ENCODE measurements at places on chromosomes 13 and 19. TPM values are rescaled to one million over a fixed set of nuclear protein-coding genes. Genes with fewer than 3 reads are reported as not detected.

The NCCRP1 gene
- not detected for total RNA-seq

The ZNF208 gene
- not detected for total RNA-seq

The CCDC169 gene
- 2.5 TPM for total RNA-seq

The GAS6 gene
- total RNA-seq: 69.2 TPM

The POSTN gene
- total RNA-seq: 0.29 TPM

The EHD2 gene
- total RNA-seq: 220 TPM

DNA sequence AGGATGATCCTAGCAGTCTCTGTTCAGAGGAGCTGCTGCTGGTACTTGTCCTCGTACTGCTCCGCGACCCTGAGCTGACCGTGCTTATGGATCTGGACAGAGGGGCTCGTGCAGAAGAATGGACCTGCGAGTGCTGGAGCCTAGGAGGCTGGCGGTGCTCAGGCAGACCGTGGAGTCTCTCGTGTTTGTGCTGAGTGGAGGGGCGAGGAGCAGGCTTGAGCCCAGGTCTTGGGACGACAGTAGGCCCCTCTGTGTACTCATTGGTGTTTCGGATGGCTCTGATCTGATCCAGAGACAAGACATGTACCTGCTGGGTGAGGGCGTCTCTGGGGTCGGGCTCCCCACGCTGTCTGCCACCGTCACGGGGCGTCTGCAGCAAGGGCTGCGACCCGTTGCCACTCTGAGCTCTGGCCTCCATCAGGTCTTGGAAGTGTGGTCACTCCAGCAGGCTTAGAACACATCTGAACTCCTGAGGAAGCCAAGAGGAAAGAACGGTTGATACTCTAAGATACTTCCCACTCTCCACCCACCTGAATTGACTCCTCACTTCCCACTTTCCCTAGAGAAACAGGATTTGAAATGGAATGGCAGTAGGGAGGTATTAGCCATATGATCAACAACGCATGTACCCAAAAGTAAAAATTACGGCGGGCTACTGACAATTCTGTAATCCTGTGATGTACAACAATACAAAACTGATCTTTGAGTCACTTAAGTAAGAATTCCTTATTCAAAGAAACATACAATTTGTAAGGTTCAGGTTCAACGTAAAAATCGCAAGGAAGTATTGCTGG is 3.4 kb downstream of the SPRY2 start:
- DNase-seq: peak; percentile 9

DNA sequence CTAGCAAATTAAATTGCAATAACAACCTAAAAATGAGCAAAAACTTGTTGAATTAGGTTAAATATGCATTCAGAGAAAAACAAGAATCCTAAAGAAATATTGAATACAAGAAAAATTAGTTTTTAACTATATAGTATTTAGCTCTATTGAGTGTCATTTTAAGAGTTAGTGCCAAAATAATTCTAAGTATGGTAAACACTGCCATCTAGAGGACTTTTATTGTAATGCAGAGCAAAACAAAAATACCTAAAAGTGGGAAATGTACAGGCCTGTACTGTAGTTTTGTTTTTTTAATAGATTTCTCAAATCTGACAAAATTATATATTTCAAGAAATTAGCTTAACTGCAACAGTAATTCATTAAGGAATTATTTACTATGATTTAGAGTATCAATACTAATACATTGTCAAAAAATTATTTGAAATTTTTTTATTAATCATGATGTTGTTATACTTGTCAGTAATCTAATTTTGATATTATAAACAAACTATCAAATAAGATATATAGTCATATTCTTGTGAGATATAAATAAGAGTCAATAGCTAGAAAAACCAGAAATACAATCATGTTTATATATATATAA is 8.2 kb upstream of the PCDH9 start:
- DNase-seq: peak; percentile 48

DNA sequence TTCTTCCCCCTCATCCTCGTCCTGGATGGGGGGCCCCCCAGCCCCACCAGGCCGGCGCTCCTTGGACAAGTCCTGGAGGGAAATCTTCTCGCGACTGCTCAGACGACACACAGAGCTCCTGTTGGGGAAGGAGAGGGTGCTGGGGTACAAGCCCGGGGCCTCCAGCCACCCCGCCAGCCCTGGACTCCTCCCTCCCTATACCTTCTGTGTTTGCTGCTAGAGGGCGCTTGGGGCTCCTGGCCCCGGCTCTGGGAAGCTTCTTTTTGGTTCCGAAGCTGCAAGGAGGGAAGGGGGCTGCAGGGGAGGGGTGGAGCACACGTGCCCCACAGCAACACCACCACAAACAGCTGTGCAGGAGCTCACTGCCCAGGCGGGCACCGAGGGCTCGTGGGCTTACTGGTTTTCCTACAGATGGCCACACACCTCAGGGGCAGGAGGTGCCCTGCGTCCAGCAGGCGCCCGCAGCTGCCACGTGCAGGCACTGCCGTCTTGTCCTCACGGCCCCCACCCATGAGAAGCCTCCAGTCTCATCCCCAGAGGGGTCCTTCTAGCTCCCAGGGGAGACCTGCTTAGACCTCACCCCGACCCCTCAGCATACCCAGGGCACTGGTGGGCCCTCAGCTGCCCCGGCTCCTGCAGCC is 20.5 kb downstream of the EPS8L1 start:
- DNase-seq: no peak

- DNase-seq: no peak
Measured at GRCh38 chr19:8250596-8250995, 41.4 kb downstream of the CERS4 start.

- no peak for DNase-seq
Measured at GRCh38 chr19:40567750-40568494, 8.8 kb upstream of the SHKBP1 start.

- peak; percentile 9 for DNase-seq
Measured at GRCh38 chr19:12155324-12155860, 1.1 kb downstream of the ZNF625 start.

- no peak for DNase-seq
Measured at GRCh38 chr19:49549045-49549444, 21.2 kb downstream of the RCN3 start.

- peak; percentile 88 for DNase-seq
Measured at GRCh38 chr19:869245-870177, 10.0 kb downstream of the CFD start.

- DNase-seq: no peak
Measured at GRCh38 chr19:38849860-38850435, at the start of gene HNRNPL. HNRNPL (minus strand) TSS chr19:38849986; CDS start chr19:38849966, 20 bp downstream.

DNA sequence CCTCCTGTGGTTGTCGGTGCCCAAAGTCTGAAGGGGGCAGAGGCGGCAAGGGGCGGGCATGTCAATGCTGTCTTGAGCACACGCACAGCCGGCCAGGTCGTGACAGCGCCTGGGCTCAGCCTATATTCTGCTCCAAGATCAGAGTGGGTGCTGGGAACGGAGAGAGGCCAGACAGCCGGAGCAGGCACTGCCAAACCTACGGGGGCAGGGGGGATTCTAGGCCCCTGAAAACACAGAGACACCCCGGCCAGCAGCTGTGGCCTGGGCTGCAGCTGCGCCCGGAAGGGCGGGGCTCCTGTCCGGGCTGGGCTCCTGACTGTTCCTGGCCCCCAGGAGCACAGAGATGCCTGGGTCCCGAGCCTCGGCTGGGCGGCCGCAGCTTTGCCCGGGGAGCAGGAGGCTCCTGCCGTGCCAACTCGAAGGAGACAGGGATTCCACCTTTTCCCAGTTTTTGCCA is 2662.9 kb upstream of the PCDH20 start:
- no peak for DNase-seq

- no peak for DNase-seq
Measured at GRCh38 chr19:4448147-4448985, 9.2 kb downstream of the UBXN6 start.

DNA sequence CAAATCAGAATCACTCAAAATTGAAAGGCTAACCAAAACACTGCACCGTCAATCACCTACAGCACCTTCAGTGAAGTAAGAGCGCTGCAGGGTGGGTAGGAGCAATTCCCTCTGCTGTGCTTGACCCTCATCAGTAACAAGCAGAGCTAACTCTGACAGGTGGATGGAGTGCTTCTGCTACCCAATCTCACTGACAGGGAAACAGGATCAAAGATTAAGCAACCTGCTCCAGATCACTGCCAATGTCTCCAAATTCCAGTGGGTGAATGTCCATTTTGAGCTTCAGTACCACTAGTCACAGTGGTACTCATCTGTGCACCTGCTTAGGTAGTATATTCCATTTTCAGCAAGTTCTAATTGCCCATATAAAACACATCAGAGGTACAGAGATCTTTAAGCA is 25.2 kb downstream of the BRD4 start:
- no peak for DNase-seq

DNA sequence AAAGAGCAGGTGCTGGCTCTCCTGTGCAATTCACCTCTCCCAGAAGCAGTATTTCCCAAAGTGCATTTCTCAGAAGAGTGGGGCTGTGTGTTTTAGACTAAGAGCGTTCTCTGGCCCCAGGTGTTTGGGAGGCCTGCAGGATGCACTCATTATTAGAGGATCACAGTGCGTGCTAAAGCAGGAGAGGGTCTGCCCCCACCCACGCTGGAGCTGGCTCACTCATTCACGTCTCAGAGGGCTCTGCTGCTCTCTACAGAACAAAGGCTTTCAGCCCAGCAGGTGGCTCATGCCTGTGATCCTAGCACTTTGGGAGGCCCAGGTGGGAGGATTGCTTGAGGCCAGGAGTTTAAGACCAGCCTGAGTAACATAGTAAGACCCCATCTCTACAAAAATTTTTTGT is 756.7 kb downstream of the UQCRFS1 start:
- no peak for DNase-seq

DNA sequence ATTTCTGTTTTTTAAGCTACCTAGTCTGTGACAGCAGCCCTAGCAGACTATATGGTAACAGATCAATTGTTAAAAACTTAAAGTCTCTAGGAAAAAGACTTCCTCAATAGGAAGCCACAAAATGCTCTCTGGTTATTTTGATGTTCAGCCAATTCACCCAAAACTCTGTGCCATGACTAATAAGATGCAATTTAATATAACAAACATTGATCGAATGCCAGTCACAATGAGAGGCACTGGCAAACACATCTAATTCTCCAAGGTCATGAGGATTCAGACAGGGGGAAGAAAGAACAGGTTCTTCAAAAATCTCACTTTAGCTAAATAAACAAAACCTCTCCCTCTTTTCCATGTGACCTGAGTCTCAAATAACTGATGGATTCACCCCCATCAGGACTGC is 107.5 kb downstream of the SUCLA2 start:
- DNase-seq: no peak

GRCh38 chr19:8517551-8518442 is 3.8 kb upstream of the ZNF414 start:
- no peak for DNase-seq

DNA sequence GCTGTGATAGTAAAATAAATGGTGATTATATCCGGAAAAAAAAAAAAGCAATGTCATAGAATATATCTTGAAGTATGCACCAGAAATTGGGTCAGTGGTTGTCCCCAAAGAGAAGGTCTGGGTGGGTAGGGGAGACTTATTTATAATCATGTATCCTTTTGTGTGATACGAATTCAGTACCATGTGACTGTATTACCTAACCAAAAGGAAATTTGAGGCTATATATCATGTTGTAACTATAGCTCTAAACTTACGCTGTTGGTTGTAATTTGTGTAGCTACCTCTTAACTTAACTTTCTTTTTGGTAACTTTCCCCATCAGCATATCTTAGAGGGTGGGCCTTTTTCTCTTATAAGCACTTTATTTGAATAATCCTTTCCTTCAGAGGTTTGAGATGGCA is 25.2 kb upstream of the KCTD4 start:
- DNase-seq: no peak

GRCh38 chr13:47934371-47934770 is 66.7 kb downstream of the SUCLA2 start:
- DNase-seq: no peak

DNA sequence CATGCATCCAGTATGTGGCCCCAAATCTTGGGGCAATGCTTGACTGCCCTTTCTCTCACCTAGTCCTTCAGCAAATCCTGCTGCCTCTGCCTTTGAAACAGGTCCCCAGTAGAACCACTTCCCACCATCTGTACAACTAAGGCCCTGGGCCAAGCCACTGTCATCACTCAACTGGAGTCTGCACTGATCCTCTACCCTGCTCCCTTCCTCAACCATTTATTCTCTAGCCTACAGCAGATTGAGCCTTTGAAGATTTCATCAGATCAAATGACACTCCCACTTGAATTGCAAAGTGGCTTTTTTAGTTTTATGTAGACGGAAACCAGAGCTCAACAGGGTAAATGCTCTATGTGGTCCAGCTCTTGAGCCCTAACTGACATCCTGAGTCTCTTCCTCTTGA is 43.5 kb downstream of the ATP8A2 start:
- no peak for DNase-seq

GRCh38 chr19:1282588-1283206 is 3.0 kb upstream of the EFNA2 start:
- DNase-seq: no peak

DNA sequence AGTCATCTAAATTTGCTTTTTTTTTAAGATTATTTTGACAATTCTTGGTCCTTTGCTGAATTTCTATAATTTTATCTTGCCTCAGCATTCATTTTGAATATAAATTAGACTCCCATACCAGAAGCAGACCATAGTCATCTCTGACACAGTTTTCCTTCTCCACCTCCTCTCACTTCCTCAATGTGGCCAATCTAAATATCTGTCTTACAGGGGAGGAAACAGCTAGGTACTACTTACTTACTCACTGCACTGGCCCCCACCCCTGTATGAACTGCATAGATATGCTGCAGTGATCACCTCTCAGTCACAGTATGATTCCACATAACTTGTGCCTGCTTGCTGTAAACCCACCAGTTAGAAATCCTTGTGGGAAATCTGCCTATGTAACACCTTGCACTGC is 665.6 kb downstream of the FGF9 start:
- DNase-seq: no peak

GRCh38 chr13:99327126-99327525 is 19.9 kb upstream of the GPR183 start:
- no peak for DNase-seq

DNA sequence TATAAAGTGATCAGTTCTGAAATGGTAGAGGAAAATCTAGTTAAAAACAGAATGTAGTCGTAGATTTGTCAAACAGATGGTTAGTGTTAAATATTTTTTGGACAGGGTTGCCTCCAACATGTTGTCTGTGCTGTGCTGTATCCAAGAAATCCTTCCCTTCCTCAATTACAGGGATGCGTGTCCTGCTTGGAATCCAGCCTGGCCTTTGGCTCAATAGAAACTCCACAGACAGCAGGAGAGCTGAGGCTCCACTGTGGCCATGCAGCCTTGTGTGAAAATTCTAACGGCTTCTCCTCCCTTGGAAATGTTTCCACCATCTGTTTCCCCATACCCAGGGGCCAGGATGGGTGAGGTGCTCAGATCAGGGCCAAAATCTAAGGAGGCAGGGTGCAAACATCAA is 67.7 kb upstream of the USP29 start:
- DNase-seq: no peak

DNA sequence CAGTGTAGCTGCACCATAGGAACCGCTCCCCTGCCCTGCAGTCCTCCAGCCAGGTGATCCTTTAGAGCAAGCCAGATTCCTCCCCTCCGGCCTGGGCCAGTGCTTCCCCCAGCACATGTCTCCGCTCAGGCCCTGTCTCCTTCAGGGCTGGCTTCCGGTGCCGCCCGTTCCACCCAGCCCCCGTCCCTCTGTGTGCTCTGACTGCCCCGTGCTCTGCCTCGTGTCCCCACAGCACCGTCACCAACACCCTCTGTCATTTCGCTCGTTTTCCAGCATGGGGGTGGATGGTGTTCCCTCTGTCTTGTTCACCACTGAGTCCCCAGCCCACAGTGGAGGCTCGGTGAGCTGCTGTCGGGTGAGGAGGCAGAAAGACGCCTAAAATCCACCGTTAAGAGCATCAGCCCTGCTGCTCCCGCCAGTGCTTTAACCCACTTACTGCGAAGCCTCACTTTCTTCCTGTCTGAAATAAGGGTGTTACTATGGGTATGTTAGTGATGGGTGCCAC is 54.5 kb downstream of the TSSK6 start:
- DNase-seq: peak; percentile 11
